Muscle of back (tissue), 13 donors: ENCODE measurements at places on chromosomes 1 and 21.

DNA sequence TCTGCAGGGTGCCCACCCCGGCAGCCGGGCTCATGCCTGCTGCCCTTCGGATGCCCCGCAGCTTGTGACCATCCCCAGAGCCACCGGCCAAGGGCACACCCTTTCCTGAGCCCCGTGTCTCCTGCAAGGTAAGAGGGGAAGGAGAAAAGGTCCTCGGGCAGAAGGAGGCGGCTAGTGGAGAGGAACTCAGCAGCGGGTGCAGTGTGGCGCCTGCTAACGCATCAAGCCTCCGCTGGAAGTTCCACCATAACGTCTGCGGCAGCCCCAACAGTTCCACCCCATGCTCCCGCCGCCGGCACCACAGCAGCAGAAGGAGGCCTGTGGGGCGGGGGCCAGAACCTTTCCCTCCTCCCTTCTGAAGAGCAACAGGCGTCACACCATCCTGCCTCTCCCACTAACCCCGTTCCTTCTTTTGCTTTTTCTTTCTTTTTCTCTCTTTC lies 990 bp downstream of the VWA5B1 start:
- DNase-seq: no peak

DNA sequence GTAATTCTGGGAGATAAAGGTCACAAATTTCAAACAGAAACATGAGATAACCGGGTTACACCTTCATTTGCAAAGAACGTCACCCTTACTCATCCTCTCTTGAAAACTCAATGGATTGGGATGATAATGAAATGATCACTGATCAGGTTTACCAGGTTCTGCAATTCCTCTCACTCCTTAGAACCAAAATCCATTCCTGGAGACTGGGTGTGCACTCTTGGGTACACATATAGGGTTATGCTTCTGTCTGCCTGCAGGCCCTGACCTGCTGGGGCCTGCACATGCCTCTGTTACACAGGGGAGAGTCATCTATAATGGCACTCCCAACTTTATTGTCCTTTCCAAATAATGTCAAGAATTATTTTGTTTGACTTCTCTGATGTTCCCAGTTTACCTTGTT lies 8.3 kb downstream of the SUSD4 start:
- no peak for DNase-seq

DNA sequence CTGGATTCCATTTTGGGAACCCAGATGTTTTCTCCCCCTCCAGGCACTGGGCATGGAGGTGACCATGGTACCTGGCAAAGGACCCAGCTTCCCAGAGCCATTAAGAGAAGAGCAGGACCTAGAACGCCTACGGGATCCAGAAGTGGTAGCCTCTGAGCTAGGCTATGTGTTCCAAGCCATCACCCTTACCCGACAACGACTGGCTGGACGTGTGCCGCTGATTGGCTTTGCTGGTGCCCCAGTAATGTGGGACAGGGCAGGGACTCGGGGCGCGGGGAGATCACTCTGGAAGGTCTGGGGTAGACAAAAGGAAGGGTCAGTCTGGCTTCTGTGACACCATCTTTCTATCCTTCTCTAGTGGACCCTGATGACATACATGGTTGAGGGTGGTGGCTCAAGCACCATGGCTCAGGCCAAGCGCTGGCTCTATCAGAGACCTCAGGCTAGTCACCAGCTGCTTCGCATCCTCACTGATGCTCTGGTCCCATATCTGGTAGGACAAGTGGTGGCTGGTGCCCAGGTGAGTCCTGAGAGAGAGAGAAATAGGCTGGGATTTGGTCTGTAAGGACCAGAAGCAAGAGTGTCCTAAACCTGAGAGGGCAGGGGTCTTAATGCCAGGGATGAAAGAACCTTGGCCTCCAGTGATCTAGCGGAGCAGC lies 1.6 kb downstream of the UROD start:
- DNase-seq: no peak

- peak; percentile 50 for DNase-seq
These were observed 203.1 kb upstream of the GALNT2 start for GRCh38 chr1:229863651-229864545.

DNA sequence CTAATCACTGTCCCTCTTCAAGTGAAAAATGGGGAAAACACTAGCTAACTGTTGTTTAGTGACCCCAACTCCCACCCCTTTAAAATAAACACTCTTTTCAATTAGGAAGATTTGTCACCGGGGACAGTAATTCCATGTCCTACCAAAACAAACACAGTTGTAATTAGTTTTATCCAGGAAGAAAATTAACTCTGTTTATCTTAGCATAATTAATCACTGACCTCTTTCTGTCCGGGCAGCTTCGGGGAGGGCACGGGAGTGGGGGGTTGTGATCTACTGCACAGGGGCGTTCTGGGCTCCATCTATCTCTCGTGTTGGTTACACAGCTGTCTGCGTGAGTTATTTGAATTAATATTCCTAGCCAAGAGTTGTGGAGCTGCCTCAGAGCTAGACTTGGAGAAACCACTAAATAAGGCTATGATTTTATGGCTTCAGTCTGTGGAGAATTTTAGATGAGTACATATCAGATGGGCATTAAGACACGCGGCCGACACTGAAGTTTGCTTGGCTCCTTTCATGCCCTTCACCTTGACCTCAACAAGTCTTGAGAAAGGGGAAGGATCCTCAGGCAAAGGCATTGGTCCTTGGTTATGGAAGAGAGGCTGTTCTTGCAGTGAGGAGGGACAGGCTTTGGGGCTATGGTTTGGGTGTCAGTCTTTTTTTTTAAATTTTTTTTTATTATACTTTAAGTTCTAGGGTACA lies 102.0 kb upstream of the TRABD2B start:
- DNase-seq: no peak

DNA sequence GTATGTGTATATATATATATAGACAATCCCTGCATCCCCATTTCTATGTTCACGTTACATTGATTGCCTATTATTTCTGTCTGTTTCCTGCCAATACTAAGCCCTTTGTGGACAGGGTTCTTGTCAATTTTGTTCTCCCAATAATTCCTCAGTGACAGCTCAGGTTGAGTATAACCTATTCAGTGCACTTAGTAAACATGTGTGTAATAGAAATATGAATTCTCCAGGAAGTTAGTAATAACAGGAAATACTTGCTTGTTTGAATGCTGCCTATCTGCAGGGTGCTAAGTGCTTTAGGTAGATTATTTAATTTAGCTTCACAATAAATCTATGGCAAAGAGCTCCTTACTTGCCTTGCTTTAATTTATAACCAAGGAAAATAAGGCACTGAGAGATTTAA lies 52.8 kb upstream of the PTGFR start:
- DNase-seq: no peak

GRCh38 chr1:95584315-95584714 lies 350.3 kb downstream of the RWDD3 start:
- DNase-seq: no peak

GRCh38 chr1:5961601-5962000 lies 30.6 kb downstream of the NPHP4 start:
- DNase-seq: no peak

DNA sequence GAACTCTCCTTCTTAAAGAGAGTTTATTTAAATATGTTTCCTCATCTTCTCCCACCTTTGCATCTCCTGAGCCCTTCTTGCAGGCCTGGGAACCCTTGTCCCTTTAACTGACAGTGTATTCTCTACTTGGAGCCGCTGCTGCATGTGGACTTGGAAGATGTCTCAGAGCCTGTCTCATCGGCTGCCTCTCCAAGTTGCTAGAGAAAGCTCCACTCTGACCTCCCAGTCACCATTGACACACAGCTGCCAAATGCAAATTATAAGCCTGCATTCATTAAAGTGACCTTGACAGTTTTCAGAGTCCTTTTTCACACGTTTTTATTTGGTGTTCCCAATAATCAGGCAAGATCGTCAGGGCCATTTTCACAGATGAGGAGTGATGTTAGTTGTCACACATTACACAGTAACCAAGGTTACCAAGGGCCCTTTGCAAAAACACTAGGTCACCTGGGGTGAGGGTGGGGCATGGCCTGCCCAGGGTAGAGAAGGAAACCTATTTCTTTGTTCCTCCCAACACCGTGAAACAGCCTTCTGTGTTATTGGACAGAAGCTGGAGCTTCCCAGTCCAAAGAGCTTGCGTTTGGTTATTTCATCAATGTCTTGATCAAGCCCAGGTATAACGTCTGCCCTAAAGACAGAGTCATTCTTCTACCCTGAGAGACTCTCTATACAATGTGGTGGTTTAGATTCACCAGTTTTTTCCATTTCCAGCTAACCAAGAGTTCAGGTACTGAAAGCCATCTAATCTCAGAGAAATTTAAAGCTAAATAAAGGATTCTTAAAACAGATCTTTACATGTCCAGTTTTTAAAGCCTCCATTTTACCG lies 164.1 kb downstream of the GALNT2 start:
- DNase-seq: no peak

DNA sequence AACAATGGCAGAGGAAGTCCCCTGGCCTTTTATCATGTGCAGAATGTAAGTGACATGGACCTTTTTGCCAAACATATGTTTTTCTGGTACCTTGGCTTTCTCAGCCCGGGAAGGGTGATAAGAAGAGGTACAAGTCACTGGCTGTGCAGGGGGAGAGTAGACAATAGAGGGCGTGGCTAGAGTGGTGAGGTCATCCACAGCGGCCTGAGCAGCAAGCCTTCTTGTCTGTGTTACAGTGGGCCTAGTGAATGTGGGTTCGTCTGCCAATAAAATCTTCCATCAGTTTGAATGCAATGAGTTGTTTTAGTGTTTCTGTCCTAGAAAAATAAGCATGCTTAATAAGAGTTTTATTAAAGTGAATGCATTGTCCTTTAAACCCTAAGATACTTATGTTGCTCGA lies 59.0 kb upstream of the PGD start:
- DNase-seq: peak; percentile 33

DNA sequence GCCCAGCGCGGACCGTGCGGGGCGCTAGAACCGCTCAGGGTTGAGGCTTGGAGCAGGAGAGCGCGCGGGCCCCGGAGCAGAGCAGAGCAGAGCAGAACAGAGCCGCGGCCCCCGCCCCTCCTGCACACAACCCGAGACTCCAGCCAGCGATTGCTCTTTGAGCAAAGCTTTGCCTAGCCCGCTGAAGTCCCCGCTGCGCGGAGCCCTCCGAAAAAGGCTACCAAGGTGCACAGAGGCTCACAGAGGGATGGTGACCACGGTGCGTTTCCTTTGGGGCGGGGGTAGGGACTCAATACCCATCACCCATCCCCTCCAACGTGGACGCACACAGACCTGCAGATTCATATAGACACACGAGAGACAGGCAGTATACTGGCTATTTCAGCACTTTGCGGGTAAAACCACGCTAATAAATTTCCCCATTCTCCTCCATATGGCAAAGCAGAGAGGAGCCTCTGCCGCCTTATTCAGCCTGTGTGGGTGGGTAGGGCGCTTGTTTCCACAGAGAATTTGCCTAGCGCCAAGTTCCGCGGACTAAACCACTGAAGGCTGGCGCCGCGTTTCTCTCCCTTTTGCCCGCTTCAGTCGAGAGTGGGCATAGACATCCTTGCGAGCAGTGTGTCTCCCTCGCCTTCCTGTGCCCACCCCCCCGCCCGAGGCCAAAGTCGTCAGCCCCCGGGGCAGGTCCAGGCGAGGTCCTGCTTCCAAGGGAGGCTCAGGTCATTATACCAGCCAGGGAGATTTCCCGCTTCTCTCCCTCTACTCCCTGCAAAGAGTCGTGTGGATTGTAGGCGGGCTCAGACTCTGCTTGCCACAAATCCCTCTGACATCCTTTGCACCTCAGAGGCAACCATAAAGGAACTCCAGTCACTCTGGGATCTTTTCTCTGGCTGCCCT lies 8.5 kb downstream of the HLX start:
- no peak for DNase-seq

DNA sequence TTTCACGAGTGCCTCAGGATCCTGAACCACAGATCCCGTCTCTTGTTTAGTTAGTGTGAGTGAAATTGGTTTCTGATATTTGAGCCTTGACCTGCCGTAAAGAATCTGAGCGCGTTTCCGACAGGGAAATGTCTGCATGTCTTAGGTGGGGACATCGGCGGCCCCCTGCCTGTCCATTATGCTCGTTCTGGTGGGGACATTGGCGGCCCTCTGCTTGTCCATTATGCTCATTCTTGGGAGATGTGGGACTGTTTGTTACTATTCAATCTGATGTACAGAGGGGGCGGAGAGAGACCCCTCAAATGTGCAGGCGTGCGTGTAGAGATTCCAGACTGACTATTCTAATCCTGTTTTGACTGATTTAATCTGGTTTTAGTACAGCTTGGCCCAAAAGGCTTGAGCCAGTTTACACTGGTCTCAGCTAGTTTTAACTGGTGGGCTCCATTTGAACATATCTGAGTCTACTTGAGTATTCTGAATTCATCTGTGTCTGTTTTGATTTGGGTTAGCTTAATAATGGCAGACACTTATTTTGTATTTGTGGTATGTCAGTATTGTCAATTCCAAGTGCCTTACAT lies 6.6 kb upstream of the TINAGL1 start:
- DNase-seq: no peak

- DNase-seq: no peak
These were observed 1067.9 kb downstream of the BRINP3 start for GRCh38 chr1:189409774-189410173.

- DNase-seq: no peak
These were observed 87.5 kb upstream of the RUNX3 start for GRCh38 chr1:25017436-25018109.

- no peak for DNase-seq
These were observed 520 bp downstream of the TNFRSF18 start for GRCh38 chr1:1205769-1206375.

- DNase-seq: no peak
These were observed 626.2 kb downstream of the SMYD3 start for GRCh38 chr1:245880754-245881403.

- DNase-seq: no peak
These were observed 126.9 kb downstream of the NOS1AP start for GRCh38 chr1:162196387-162196786.

GRCh38 chr1:187047298-187047697 lies 218.5 kb downstream of the PLA2G4A start:
- DNase-seq: no peak
